ENCODE measurements at places on chromosomes 5 and 9. TPM values are rescaled to one million over a fixed set of nuclear protein-coding genes. Genes with fewer than 3 reads are reported as not detected.
A peak's percentile ranks its signal among the peaks of the same experiment; 100 is the strongest.

Gene MTREX
- 109 TPM for total RNA-seq

Gene CKMT2
- 0.48 TPM for total RNA-seq

Gene APBA1
- total RNA-seq, result 20.9 TPM

Gene LCN15
- 2.2 TPM for total RNA-seq

DNA sequence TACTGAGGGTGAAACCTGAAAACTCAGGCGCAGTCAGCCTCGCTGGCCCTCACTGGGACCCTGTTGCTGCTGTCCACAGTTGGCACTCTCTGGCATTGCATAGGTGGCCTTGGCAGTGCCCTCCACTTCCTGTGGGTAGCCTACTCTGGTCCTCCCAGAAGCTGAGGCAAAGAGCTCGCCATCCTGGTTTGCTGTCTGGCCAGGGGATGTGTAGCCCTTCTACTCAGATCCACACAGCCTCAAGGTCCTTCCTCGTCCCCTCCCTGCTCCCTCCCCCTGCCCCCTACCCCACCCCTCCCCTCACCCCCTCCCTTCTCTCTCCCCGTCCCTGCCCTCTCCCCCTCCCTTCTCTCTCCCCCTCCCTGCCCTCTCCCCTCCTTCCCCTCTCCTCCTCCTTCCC, 176.0 kb downstream of the OLFM1 start:
- no peak for DNase-seq

DNA sequence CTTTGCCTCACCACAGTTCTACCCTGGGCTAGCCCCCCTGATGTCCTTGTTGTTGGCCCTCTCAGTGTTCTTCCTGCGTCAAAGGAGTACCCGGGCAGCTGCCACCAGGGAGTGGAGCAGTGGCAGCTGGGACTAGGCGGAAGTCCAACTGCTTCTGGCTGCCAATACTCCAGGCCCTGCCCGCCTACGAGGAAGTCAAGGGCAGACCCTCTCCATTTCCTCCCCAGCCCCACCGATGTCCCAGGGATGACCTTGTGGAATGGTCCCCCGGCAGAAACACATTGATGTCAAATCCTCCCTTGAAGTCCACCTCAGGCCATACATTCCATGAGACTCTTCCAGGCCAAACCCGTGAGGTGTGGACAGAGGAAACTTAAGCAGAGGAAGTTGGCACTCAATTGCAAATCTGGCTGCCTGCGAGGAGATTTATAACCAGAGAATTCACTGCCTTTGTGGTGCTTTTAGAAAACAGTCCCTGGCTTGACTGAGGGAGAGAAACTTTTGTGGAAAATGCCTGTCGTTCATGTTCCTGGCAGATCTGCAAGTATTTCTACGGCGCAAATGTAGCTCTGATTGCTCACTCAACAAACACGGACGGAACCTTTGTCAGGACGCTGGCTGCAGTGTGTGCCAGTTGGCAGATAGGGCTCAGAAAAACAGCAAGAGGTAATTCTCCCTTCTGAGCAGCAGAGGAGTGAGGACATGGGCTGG, 339.7 kb downstream of the RAB3C start:
- peak; percentile 33 for DNase-seq

GRCh38 chr5:67337751-67338150, 141.2 kb upstream of the CD180 start:
- DNase-seq, result no peak

DNA sequence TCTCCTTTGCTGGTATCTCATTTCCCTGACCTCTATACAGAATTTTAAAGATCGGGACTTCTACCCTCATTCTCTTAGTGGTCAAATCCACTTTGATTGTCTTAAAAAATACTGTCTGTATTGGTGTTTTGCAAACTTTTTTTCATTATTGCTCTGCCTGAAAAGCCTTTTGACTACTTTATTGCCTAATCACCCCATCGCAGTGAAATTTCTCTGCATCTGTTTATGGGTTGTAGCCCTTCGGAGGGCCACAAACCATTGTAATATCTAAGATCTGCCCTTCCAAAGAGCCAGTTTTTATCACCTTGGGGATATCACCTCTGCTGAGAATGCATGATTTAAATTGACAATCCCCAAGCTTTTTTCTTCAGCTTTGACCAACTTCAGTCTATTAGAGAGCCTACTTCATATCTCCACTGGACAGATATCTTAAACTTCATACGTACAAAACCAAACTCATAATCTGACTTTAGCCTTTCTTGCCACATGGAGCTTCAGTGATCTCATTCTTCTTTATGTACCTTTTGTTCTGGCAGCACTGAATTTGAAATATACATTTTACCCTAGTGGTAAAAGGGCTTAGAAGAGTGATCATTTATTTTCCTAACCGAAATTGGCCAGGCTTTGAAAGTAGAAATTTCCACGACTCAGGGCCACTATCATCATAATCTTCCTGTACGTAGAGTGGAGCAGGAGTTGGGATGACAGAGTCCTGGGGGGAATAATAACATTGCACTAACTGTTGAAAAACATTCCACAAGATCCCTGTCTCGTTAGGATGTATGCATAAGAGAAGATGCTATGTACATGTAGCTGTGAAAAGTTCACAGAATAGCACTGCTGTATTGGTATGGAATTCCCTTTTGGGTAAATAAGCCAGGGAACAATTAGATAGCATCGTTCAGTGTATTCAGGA, 21.4 kb downstream of the KIF2A start:
- no peak for DNase-seq
